Omental fat pad (tissue), 4 donors: ENCODE measurements at places on chromosomes 11 and 22. TPM values are rescaled to one million over a fixed set of nuclear protein-coding genes. Genes with fewer than 3 reads are reported as not detected.

The MYO7A gene
- 19.7 TPM for total RNA-seq

The PRODH gene
- 17.7 TPM for total RNA-seq

The MIAT gene
- total RNA-seq, result 2.0 TPM

The FGF4 gene
- not detected for total RNA-seq

The DRD2 gene
- total RNA-seq, result not detected

The NNMT gene
- total RNA-seq, result 1,388 TPM

The SCGB1A1 gene
- total RNA-seq, result not detected

The CBL gene
- 23.3 TPM for total RNA-seq

The SMC1B gene
- not detected for total RNA-seq

The HTR3A gene
- not detected for total RNA-seq

The CHKA gene
- total RNA-seq, result 37.3 TPM

The GLYAT gene
- total RNA-seq, result 4.2 TPM

The TCN2 gene
- 62.0 TPM for total RNA-seq

DNA sequence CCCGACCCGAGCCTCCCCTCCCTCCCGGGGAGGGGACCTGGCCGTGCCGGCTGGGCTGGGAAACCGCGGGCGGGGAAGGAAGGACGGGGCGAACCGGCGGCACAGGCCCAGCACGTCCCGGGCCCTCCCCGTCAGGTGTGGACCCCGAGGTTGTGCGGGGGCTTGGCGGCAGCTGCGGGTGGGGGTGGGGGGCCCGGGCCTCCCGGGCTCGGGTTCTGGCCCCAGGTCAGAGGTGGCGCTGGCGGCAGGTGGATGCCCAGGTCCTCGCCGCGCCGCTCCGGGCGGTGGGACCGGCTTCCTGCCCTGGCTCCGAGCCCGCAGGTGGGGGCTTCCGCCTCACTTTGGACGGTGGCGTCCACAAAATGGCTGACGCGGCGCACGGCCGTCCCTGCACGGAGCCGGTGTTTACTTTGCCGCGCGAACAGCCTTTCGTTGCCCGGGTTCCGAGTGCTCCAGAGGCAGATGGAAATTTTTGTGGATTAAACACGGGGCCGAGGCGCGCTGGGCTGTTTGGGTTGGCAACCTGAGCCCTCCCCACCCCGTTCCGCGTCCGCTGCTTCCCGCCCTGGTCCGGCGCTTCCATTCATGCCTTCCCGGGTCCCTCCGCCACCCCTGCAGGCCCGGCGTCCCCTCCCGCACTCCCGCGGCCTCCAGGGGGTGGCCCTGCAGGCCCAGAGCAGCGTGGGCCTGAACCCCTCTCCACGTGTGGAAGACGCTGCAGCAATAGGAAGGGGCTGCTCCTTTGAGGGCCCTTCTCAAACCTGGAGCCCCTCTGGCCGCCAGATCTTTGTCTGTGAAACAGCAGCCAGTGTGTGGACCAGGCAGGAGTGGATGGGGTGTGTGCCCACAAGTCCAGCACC is 92.0 kb upstream of the KCNQ1OT1 start:
- DNase-seq, result peak; percentile 16

DNA sequence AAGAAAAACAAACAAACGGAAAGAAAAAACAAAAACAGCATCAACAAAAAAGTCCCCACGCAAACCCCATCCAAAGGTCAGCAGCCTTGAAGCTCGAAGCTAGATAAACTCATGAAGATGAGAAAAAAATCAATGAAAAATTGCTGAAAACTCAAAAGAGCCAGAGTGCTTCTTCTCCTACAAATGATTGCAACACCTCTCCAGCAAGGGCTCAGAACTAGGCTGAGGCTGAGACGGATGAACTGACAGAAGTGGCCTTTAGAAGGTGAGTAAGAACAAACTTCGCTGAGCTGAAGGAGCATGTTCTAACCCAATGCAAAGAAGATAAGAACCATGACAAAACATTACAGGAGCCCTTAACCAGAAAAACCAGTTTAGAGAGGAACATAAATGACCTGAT is 18.4 kb upstream of the FTH1 start:
- no peak for DNase-seq

DNA sequence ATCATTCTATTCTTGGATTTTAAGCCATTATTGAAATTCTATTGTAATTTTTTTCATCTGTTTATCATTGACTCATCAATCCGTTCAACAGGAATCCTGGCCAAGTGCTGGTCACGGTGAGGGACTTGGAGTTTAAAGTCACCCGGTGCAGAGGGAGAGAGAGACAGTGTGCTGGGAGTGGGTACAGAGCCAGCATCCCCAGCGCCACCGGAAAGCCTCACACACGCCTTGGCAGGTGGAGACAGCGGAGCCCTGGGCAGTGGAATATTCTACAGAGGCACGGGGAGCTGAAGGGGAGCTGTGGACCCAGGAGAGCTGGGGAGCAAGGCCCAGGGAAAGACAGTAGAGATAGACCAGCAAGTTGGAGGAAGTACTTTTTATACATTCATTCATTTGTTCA is 787.6 kb downstream of the BRD1 start:
- no peak for DNase-seq

GRCh38 chr11:67631411-67631810 is 1.7 kb upstream of the NUDT8 start:
- DNase-seq, result no peak

DNA sequence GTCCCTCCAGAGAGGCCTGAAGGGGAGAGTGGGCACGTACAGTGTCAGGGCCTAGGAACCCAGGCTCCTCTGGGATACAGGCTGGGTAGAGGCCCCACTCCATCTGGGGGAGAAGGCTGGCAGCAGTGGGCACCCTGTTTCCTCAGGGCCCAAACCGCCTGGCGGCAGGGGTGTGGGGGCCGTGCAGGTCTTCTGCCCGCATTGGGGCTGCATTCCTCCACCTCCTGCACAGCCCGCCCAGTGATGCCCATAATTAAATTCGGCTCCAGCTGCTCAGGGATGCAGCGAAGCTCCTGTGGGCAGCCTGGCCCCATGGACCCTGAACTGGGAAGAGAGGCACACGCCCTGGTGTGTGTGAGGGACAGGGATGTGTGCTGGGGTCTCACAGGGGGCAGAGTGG is 35.4 kb downstream of the KCNQ1OT1 start:
- DNase-seq, result no peak

- DNase-seq, result no peak
Observed at GRCh38 chr11:125177543-125177942, 13.0 kb downstream of the PKNOX2 start.

DNA sequence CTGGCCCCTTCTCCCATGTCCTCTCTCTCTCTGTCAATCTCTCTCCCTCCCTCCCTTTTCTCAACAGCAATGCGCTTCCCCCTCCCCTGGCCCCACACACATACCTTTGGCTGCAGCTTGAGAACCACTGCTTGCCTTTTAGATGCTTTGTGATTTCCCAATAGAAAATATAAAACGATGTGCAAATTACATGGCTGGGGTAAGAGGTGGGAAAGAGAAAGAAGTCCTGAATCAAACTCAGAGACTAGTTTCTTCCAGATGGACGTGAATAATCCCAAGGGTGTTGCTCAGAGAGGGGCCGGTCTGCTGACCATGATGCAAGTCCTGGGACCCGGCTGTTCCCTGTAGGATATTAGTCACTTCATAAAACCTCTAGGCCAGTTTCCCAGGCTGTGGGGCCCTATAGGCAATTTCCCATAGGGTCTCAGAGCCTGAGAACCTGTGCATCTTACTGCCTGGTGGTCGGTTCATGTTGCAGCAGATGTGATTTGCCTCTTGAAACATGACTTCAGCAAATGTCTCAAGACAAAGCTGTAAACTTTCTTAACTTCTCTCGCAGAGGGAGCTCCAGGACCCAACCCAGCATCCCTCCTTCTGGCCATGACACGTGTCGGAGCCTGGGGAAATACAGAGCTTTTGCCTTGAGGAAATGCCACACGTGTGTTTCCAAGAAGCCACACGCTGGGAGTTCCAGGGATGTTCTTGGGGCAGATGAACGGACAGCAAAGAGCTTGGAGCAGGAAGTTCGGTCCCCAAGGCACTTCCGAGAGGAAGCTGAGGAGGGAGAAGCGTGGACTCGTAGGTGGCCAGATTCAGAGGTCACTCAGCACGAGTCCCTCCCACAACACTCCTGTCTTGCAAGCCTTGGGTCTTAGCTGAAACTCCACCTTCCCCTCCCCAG is 34.5 kb upstream of the ETS1 start:
- DNase-seq, result no peak

DNA sequence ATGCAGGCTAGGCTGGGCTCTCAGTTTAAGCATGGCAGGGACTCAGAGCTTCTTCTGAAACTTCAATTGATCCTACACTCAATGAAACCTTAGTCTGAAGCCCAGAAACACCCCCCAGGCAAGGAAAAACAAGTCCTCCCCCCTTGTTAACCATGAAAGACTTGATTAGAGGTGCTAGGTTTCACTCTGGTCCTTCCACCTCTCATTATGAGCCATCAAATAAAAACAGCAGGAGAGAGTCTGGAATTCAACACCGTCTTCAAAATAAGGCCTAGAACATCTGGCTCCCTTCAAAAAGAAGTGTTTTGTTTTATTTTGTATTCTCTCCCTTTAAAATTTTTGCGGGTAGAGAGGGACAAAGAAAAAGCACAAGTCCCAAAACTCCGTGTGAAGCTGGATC is 95.7 kb downstream of the NAT10 start:
- no peak for DNase-seq

DNA sequence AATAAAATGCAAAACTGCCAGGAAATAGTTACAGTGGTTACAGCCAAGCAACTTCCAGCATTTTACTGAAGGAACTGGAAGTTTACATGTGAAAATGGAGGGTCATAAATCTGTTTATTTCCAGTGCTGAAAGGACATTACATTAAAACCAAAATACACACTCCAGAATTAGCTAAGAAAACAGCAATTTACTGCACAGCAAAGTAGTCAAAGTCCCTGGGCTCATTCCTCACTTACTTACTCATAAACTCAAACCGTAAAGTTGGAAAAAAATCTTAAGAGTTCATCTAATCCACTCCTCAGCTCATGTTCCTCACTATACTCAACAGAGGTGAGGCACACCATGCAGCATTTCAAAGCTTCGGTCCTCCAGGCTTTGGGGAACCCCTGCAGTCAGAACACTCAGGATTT is 17.4 kb downstream of the CTSC start:
- no peak for DNase-seq

GRCh38 chr22:31602259-31602952 is 59.6 kb downstream of the PISD start:
- DNase-seq, result no peak

- DNase-seq, result no peak
Observed at GRCh38 chr11:12258451-12258850, 118.9 kb upstream of the PARVA start.

GRCh38 chr11:126927623-126928022 is 72.9 kb downstream of the KIRREL3 start:
- DNase-seq, result no peak

DNA sequence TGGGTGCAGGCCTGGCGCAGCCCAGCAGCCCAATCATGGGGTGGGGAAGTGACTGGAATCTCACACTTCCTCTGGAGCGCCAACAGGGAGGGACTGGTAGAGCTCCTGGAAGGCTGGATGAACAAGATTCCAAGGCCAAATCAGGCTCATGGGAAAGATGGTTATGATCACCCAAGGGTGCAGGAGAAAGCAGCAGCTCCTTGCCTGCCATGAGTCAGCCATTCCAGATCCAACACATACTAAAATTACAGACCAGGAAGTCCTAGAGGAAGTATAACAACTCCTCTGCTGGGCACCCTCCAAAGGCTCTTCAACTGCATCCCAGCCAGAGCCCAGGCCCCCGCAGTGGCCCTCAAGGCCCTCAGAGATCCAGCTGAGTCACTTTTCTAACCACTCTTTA is 427.3 kb downstream of the TENM4 start:
- DNase-seq, result no peak

DNA sequence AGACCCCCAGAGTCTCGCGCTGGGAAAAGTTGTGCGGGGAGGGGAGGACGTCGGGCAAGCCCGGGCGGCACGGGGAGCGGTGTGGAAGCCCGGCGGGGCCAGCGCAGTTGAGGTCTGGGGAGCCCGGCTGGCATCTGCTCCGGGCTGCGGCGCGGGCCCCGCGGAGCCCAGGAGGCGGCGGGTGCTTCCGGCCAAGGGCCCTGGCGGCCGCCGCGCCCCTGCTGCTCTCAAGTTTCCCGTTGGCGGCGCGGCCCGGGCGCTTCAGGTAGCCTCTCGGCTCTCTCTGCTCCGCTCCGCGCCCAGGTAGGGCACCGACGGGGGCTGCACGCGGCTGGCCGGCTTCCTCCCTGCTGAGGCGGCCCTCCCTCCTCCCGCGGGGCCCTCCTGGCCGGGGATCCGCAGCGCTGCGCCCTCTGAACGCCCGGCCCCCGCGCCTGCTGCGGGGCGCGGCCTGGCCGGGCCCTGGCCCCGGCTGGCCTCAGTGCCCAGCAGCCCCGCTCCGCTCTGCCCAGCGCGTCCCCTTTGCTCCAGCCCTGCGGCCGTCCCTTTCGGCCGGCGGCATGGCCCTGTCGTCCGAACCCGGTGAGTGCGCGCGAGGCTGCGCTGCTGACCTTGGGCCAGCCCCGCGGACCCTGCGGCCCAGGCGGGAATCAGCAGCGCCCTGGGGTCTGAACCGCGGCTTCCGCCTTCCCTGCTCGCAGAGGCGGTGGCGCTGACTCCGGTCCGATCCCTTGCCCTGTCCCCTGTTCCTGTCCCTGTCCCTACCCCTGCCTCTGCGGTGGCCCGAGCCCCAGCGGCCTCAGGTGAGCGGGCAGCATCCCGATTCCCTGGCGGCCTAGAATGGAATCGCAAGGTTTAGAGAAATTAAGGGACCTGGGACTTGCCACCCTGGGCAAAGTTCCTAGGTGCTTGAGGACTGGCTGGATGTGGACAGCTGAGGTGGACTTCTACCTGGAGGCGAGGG is 4.3 kb upstream of the AMPD3 start:
- DNase-seq, result no peak

DNA sequence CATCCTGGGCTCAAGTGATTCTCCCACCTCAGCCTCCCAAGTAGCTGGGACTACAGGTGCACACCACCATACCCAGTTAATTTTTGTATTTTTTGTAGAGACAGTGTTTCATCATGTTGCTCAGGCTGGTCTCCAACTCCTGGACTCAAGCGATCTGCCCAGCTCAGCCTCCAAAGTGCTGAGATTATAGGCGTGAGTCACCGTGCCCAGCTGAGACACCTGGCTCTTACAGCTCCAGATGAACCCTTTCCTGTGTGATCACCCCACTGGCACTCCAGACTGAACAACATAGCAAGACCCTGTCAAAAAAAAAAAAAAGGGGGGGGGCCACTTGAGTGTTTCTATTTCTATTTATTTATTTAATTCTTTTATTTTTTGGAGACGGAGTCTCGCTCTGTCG is 1.0 kb upstream of the ADSL start:
- DNase-seq, result no peak

DNA sequence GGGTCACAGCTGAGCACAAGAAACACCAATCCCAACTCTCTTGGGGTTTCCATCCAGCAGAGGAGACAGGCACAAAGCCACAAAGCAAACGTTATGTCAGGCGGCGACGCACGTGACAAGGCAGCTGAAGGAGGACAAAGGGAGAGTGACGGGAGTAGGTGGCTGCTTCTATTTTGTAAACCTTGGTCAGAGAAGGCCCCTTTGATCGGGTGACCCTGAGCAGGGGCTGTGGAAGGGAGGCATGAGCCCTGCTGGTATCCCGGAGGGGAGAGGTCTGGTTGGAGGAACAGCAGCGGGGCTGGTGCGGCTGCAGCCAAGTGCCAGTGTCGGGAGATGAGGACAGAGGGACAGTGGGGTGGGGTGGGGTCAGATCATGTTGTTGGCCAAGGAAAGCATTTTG is 17.3 kb upstream of the RFPL3 start:
- no peak for DNase-seq
